ENCODE measurements at places on chromosomes 3 and 15.

DNA sequence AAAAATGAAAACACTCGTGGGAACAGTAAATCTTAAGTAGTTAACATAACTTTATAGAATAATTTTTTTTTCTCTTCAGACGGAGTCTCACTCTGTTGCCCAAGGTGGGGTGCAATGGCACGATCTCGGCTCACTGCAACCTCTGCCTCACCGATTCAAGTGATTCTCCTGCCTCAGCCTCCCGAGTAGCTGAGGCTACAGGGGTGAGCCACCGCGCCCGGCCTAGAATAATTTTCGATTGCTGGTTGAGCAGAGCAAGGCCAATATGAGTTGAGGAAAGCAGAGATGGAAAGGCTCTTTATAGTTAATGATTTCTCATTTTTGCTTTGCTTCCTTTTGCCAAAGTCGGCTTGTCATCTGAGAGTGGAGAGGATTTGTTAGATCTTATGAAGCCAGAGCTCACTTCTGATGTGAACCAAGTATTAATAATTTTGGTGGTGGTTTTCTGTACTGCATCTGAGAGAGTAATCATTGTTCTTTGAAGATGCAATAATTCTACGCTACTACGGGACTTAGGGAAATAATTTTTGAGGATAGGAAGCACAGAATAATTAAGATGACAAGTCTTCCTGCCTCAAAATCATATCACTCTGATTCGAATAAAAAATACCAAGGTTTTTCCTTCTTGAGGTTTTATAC, 1.6 kb upstream of the GOLM2 start:
- DNase-seq: no peak

DNA sequence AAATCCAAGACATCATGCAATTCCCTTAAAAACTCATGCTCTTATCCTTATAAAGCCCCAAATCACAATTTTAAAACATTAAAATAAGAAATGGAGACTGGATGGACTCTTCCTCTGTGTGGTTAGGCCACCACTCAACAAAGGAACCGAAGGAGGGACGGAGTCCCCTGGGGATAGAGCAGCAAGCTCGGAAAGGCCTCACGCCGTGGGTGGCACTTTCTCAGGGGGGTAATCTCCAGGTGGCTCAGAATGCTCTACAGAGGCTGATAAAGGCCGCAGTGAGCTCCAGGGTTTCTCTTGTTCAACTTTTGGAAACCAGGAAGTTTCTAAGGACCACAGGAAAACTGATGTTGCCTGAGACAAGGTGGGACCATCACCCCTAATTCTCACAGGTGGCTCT, 23.2 kb downstream of the CCR9 start:
- DNase-seq: no peak

DNA sequence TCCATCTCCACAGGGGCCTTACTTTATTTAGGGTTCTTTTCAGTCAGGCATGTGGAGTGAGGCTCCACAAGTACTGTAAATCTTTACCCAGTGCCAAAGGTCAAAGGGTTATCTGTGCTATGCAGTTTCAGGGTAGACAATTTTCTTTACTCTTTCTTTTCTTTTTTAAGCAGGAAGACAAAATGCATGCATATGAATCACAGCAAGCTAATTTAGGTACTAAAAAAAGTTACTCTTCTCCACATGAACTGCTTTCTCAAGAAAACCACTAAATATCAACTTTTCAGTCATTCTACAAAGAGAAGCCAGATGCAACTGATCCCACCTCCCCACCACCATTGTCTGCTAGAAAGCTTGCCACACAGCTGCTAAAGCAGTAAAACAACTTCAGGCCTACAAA, 73.3 kb upstream of the PYGO1 start:
- no peak for DNase-seq

GRCh38 chr3:23495507-23495906, 292.4 kb downstream of the UBE2E2 start:
- DNase-seq: no peak

DNA sequence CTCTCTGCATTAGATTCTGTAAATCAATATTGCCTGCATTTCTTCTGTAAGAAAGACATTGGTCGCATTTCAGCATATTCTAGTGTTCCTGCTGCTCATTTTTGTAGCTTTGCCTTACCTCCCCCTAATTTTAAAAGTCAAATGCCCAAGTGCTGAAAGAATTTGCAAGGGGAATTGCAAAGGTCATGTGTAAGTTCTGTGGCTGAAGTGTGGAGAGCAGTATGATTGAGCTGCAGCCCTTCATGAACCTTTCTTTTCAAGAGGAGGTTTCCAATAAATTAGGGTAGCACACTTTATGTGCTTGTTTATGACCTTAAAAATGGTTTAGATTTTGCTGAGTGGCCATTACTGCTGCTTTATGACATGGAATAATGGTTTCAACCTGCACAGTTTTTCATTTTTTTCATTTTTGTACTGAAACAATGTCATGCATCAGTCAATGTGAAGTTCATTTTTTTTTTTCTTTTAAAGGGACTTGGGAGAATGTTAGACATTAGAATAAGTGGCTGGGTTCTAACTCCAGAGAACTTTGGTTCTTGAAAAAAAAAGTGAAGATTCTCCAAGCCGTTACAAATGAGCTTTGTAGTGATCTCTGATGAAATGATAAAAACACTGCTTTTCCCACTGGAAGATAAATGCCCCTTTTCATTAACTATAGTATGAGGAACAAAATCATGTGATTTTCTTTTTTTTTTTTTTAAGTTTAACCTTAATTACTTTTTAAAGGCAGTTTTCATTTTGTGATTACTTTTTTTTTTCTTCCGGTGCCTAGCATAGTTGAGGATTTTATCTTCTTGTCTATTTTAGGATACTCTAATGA, 99.6 kb downstream of the MITF start:
- no peak for DNase-seq

DNA sequence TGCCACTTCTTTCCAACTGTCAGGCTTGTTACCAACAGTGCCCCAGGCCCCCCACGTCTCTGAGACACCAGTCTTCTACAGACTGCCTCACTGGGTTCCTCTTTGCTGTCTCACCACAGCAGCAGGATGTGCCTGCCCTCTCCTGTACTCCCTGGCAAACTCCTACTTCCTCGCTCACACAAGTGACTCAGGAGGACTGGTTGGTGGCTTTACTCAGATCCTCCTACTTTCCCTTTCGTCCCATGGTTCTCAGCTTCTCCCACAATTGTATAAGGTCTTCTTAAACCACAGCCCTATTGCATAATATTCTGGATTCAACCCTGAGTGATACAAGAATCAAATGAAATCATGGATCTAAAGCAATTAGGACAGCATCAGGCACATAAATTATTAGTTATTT, 246.6 kb upstream of the PROK2 start:
- no peak for DNase-seq

- no peak for DNase-seq
Measured at GRCh38 chr15:28260722-28261121, 61.3 kb downstream of the HERC2 start.

DNA sequence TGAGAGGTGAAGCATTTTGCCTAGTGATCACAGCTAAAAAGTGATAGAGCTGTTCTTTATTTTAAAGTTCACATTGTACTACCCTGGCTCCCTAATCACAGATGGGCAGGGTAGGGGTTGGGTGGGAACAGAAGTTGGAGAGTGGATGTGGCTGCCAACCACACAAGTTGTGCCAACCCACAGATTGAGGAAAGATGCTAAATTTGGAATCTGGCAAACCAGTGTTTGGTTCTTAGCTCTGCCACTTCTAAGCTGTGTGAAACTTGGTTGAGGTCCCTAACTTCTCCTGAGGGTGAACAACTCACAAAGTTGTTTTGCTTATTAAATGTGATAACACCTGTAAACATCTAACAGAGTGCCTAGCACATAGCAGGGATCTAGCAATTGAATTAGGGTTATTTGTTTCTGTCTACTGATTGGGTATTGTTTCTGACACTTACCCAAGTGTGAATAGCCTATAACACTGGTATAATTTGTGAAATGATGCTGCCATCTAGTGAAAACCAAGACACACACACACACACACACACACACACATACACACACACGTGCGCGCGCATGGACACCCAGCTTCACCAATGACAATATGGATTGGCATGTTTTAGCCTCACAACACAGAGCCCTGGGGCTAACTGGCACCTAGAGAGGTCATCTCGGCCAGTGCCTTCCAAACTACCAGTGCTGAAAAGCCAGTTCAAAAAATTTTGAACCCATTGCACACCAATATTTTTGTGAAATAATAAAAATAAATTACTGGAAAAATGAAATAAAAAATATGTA, 25.3 kb downstream of the ADGRG7 start:
- peak; percentile 14 for DNase-seq

DNA sequence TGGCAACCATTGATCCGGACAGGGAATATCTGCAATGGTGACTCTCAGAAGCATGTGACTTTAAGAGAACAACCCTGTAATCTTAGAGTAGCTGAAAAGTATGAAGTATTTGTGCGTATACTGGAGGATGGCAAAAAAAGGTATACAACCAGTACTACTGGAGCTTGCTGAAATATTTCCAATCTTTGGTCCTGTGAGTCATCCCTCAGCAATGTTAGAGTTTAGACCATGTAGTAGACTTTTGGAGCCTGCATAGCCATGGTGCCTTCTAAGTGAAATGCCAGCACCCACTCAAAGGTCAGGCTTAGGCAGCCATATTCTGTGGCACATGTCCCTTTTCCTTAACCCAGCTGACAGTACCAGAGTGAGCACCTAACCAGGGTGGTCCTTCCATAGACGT, 429.4 kb downstream of the NTRK3 start:
- no peak for DNase-seq
